ENCODE measurements at places on chromosomes 3 and 15. TPM values are rescaled to one million over a fixed set of nuclear protein-coding genes. Genes with fewer than 3 reads are reported as not detected.

The CELSR3 gene
- 0.99 TPM for polyA plus RNA-seq

The GP5 gene
- polyA plus RNA-seq: 0.54 TPM

The PCSK6 gene
- 25.5 TPM for polyA plus RNA-seq

The NR1I2 gene
- polyA plus RNA-seq: 0.63 TPM

GRCh38 chr15:71353171-71353570 lies 237.9 kb downstream of the THSD4 start:
- DNase-seq: no peak

DNA sequence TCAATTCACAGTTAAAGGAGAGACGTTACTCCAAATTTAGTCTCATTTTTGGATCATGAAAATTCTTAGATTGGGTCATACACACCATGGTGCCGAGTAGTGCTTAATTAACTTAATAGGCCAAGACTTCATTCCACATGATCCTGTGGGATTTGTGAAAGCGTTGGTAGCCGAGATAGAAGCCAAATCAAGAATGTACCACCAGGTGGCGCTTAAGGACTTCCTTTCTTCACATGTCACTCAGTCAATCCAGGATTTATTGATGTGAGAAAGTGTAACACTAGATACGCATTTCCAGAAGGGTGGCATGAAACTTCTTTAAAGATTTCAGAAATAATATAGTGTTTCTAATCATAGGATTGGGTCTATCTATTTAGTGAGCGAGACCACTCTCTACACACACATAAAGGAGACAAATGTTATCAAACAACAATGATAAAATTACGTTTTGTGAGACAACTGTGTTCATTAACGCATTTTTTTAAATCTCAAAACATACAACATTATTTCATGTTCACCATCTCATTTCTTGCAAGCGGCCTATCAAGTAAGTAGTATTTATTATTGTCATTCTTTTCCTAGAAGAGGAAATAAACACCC lies 436.1 kb downstream of the CHL1 start:
- peak; percentile 35 for DNase-seq

The ETV5 gene
- polyA plus RNA-seq: 283 TPM

- DNase-seq: no peak
Observed at GRCh38 chr15:48796521-48796920, 14.3 kb downstream of the CEP152 start.

- DNase-seq: no peak
Observed at GRCh38 chr3:139954146-139954860, 19.3 kb downstream of the CLSTN2 start.

GRCh38 chr15:100863075-100863795 lies 16.4 kb upstream of the ALDH1A3 start:
- DNase-seq: no peak

DNA sequence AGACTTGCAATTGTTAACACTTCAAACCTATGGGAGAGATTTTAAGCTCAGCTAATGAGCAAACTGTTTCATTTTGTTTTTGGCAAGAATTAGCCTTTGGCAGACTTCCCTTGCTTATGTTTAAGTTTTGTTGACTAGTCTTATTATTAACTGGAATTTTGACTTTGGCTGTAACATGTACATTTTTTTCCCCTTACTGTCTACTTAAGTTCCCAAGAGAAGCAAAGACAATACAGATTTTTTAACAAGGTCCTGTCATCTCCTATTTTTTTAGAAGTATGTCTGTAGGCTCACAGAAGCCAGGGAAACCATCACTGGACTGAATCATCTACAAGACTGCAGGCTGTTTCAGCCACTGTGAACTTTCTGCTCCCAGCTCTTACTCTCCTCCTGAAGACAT lies 74.3 kb downstream of the DGKG start:
- peak; percentile 7 for DNase-seq

The SLC41A3 gene
- polyA plus RNA-seq: 62.9 TPM

- DNase-seq: no peak
Observed at GRCh38 chr3:53820756-53821580, 25.3 kb downstream of the CHDH start.

- peak; percentile 23 for DNase-seq
Observed at GRCh38 chr3:126474498-126475412, 936 bp downstream of the ZXDC start.

DNA sequence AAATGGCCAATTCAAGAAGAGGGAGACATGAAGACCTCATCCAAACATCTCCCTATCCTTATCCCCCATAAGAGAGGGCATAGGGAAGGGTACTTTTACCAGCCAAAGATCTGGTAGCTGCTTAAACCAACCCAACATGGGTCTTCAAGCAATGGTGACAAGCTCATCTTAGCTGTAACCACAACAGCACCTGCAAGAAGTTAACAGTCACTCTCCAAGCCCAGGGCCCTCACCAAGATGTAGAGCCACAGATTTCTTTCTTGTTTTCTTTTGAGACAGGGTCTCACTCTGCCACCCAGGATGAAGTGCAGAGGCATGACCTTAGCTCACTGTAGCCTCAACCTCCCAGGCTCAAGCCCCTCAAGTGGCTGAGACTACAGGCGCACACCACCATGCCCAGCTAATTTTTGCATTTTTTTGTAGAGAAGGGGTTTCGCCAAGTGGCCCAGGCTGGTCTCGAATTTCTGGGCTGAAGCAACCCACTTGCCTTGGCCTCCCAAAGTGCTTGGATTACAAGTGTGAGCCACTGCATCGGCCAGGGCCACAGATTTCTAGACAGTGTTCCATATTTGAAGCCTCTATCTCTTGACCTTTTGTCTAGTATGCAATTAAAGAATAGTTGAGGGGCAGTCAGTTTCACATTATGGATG lies 57.1 kb downstream of the DHX30 start:
- no peak for DNase-seq

GRCh38 chr3:13132731-13133410 lies 59.6 kb upstream of the IQSEC1 start:
- DNase-seq: no peak

GRCh38 chr15:63350178-63350621 lies 31.4 kb downstream of the CA12 start:
- DNase-seq: no peak

GRCh38 chr3:11513817-11514135 lies 129.9 kb downstream of the VGLL4 start:
- no peak for DNase-seq

DNA sequence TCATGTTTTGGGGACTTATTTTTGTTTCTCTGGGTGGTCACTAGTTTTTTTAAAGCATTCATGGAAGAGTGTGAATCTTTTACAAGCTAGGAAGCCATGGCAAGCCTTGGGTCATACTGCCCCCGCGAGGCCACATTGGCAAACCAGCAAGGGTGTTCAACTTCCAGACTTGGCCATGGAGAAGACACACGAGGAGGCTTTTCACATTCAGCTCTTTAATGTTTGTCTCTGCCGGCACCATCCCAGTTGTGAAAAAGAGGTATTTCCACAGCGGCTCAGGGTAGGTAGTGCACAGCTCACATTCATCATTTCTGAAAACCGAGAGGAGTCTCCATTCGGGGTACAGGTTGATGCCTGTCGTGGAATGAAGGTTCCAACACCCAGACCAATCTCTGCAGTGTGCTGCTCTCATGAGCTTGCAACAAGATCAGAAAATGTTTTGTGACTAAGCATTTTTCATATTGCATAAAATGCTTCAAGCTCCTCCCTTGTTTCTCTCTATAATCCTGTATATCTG lies 7.7 kb downstream of the CCR5 start:
- peak; percentile 37 for DNase-seq

DNA sequence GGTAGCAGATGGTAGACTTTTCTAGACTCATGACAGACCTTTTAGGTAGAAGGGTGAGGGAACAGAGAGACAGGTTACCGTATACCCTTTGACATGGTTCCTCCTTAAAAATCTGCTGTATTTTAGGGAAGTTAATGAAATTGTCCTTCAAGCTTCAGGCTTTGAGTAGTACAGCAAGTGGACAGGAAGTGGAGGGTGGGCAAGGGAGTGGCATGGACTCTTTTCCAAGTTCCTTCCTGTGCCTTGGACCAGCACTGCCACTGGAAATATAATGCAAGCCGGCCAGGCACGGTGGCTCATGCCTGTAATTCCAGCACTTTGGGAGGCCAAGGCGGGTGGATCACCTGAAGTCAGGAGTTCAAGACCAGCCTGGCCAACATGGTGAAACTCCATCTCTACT lies 156.1 kb upstream of the LRRFIP2 start:
- DNase-seq: no peak

GRCh38 chr3:50375258-50375931 lies 16.1 kb upstream of the TMEM115 start:
- DNase-seq: no peak

GRCh38 chr15:63971427-63971805 lies 74.9 kb downstream of the DAPK2 start:
- no peak for DNase-seq

The TMEM108 gene
- 55.5 TPM for polyA plus RNA-seq

DNA sequence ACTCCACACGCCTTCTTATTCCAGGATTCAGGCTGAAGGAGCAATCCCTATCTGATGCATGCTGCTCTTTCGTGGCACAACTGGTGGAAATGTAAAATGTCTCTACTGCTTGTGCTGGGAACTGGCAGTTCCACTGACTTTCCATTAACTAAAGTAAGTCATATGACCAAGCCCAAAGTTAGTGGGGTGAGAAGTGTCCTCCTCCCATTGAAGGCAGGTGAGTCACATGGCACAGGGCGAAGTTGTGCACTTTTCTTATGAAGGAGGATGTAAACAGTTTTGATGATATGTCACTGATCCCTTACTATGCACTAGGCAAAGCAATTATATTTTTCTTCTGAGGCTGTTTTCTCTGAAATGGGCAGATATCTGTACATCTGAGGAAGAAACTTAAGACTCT lies 51.6 kb downstream of the SLC7A14 start:
- DNase-seq: no peak

- peak; percentile 84 for DNase-seq
Observed at GRCh38 chr15:38130740-38131498, 121.7 kb upstream of the SPRED1 start.

DNA sequence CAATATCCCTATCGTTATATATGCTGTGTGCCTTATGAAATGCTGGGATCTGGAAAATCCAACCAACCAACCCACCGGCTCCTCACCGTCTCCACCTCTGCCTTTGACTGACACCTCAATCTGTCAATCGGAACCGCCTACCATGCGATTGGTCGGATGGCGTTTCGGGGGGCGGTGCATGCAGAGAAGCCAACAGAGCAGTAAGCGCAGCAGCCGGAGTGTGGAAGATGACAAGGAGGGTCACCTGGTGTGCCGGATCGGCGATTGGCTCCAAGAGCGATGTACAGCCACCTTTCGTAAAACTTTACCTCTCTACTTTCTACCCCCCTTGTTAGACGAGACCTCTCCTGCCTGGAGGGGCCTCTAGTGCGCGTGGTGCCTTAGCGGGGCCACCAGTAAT lies 6.3 kb downstream of the CLK3 start:
- no peak for DNase-seq

- DNase-seq: no peak
Observed at GRCh38 chr15:31221936-31222515, 104.6 kb upstream of the KLF13 start.

DNA sequence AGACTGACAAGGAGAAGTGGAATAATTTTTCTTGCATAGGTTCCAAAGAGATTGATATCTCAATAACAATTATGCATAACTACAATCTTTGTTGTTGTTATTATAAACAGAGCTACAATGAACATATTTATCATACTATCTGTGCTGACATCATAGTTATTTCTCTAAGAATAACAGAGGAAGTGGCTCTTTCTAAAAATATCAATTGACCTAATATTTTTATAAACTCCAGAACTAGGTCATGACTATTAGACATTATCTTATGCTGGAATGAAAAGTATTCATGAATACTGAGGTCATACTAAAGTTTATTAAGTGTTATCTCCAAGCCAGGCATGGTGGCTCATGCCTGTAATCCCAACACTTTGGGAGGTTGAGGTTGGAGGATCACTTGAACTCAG lies 114.1 kb downstream of the DCLK3 start:
- DNase-seq: no peak

DNA sequence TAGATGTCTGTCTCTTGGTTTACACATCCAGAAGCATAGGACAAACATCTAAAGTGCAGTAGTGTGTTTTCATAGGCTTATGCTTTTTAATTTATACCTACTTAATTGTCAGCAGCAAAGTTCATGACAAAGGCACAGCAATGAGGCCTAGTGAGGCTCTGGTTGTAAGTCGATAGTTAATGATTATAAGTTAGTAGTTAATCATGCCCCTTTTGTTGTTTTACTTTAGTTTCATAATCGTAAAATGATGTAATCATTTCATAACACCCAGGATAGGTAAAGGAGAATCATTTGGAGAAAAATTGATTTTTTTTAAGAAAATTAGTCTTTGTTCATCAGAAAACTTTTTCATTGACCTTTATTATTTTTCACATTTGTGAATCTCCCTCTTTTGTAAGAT lies 351.9 kb downstream of the LSAMP start:
- DNase-seq: no peak

- DNase-seq: no peak
Observed at GRCh38 chr15:60411774-60412425, 14.1 kb upstream of the ANXA2 start.

GRCh38 chr15:22939652-22940061 lies 40.5 kb downstream of the CYFIP1 start:
- no peak for DNase-seq

- DNase-seq: no peak
Observed at GRCh38 chr3:163809540-163809993, 1268.7 kb downstream of the SI start.

The PLS1 gene
- 9.0 TPM for polyA plus RNA-seq

- no peak for DNase-seq
Observed at GRCh38 chr3:46854555-46854991, 8.7 kb downstream of the MYL3 start.

DNA sequence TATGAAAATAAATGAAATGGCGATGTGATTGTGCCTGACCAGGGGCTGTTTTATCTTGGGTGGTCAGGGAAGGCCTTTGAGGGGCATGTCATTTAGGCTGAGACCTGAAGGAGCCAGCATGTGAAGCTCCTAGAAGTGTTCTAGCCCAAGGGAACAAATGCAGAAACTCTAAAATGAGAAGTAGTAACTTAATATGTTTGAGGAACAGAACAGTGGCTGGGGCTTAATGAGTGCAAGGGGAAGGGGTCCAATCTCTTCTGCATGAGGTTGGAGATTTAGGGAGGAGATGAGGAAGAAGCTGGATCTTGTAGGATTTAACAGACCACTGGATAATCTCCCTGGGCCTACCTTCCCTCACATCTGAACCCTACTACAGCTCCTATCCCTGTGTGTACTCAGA lies 110.5 kb downstream of the AKAP13 start:
- DNase-seq: no peak

The LRRC34 gene
- 18.7 TPM for polyA plus RNA-seq

DNA sequence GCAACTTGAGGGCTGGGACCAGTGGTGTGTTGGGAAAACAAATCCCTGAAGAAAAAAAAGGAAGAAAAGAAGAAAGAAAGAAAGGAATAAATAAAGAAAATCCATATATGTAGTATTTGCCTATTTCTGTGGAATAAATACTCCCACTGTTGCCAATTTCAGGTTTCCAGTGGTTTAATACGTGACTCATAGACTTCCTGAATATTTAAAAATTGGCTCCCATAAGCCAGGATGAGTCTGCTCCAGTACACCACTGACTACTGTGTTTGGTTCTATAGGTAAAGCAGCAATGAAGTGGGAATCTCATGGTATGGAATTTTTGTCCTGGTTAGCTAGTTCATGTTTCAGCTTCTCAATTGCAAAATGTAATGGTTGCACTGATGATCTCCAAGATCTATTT lies 31.6 kb downstream of the PYDC2 start:
- no peak for DNase-seq

The ADCY5 gene
- 14.6 TPM for polyA plus RNA-seq
